SK-N-MC (cell line): ENCODE measurements at places on chromosomes 2 and 18.

DNA sequence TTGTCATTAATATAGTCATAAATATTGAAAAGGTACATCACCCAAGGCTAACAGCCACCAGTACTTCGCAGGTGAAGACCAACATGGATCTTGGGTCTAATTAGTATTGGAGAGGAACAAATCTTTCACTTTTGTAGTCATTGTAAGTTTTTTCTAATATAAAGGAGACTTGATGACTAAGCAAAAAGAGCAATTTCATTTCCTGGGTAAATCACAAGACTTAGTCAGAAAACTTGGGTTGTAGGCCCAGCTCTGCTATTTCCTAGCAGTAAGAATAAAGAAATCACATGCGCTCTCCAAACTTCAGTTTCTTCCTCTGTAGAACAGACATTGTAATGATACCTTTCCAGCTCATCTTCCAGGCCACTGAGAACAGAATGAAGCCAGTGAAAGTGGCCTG lies 40.9 kb downstream of the NRP2 start:
- no peak for DNase-seq

GRCh38 chr18:74256190-74256589 lies 35.6 kb downstream of the CYB5A start:
- DNase-seq: no peak

GRCh38 chr2:120842456-120843439 lies 107.1 kb downstream of the GLI2 start:
- no peak for DNase-seq

- DNase-seq: no peak
Measured at GRCh38 chr2:148501545-148501944, 143.0 kb upstream of the EPC2 start.

DNA sequence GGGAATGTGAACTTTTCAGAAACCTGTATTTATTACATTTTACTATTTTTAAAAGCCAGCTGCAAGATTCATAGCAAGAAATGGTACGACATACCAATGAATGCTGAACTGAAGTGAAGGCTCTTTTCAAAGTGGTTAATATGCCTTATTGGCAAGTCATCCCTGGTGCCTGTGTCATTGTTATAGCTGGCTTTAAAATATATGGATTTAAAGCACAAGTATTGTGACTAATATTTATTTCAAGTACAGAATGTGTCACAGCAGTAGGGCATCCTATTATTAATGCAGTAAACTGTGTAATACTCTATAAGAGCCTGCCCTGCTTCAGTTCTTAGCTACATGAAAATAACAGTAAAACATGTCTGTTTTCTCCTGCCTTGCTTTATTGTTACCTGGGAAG lies 10.8 kb downstream of the TSHZ1 start:
- DNase-seq: no peak

DNA sequence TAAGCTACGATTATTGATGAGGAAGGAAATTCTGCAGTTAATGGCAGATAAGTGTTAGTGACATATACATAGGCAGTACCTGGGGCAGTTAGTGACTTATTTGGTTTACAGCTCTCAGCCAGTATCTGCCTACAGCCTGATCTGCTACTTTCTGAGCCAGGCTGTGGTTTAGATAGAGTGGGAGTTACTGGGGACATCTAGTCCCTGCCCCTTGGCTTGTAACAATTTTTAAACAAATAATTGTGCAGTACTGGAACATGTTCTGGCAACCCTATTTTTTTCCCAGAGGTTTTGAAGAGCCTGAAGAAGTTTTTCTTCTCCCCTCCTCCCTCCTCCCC lies 2.3 kb downstream of the KIF5C start:
- no peak for DNase-seq

GRCh38 chr18:12637393-12637792 lies 20.5 kb downstream of the SPIRE1 start:
- DNase-seq: no peak

DNA sequence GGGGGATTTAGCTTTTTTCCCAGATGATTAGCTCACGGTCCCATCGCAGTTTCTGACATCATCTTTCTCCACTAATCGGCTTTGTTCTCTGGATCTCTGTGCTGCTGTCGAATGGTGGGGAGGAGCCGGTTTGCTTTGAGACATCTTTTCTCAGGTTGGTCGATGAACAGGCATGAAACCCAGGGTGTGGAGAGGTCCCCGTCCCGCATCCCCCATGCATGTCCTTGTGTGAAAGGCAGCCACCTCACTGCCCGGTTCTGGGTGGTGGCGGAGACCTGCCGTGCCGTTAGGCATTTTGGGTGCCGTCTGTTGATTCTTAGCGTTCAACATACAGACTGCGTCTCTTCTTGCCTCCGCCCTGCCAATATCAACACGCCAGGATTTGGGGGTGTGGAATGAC lies 57.8 kb downstream of the CTDP1 start:
- DNase-seq: no peak

- DNase-seq: no peak
Measured at GRCh38 chr18:31454066-31454708, 6.6 kb downstream of the DSG3 start.

DNA sequence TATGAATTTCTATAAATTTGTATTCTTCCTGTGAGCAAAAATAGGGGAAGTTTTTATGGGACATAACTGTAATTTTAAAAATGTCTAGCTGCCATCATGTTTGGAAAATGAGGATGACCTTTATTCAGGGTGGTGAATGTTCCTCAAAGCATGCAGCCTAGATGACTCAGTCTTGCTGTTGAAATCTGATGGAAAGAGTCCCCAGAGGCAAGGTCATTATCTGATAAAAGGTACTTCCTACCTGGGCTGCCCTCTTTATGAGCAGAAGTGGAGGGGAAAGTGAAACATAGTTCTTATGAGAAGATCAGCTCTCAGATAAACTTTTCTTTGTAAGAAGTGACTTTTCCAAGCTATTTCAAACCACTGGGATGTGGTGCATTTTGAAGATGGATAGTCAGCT lies 1144.7 kb upstream of the PIK3C3 start:
- no peak for DNase-seq

DNA sequence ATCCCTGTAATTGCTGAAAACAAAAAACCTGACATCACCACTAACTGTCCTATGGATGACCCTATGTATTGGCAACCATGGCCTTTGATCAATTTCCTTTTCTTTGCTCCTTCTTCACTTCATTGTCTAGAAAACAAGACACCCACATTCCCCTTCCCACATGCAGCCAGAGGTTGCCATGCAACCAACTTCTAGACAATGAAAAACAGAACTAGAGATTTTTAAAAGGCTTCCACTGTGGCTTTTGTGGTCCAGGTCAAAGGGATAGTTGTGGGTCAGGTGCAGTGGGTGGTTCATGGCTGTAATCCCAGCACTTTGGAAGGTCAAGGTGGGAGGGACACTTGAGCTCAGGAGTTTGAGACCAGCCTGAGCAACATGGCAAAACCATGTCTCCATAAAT lies 139.3 kb upstream of the DOK6 start:
- no peak for DNase-seq

DNA sequence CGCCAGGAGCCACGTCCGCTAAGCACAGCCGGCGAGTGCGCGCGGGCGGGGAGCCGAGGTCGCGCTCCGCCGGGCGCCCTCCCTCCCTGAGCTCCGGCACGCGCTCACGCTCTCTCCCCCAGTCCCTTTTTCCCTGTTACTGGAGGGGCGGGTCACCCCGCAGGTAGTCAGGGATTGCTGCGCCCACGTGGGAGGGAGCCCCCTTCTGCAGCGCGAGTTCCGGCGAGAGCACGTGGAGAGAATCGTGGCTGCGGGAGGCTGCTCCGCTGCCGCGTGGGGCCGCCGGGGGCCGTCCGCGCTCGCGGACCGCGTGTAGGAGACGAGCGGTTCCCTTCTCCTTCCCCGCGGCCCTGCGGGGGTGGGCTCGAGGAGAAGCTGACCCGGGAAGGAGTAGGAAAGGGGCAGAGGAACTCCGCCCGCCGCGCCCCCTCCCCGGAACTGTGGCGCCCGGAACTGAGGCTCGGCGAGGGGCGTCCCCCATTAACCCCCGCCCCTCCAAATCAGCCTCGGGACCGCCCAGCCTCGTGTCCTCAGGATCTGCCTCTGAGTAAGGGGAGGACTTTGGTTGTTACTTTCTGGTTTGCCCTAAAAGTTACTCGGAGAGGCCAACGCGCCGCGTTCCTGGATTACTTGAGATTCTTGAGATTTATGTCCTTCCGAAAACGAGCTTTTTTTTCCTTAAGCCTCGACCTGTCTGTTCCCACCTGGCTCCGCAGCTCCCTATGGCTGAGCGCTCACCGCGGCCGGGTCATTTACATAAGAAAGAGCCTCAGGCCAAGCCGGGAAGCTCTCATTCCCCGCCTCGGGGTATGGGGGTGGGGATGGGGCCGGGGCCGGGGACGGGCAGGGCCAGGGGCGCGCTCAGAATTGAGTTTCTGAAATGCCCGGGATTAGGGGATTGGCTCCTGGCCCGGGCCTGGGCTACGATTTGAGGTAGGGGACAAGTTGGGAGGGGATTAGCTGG lies 1.1 kb downstream of the HK2 start:
- DNase-seq: no peak

GRCh38 chr18:21762181-21762772 lies 21.7 kb downstream of the MIB1 start:
- DNase-seq: no peak

- DNase-seq: no peak
Measured at GRCh38 chr2:55595536-55595935, 21.9 kb downstream of the PPP4R3B start.

GRCh38 chr2:120446236-120447126 lies 100.5 kb downstream of the INHBB start:
- DNase-seq: no peak

DNA sequence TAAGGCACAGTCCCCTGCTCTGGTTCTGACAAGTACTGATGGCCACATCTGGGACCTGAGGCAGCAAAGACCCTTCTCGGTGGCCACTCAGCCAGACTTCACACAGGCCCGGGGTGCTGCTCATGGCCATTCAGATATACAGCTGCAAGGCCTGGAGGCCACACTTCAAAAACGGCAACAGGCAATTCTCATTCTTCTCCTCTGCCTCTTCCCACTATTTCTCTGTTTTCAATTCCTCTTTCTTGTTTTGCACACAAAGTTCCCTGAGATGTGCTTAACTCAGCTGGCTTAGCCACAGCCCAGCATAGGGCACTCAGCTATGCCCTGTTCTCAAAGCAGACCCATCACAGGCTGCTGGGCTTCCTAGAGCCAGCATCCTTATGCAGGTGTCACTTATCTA lies 29.9 kb downstream of the PTPN18 start:
- no peak for DNase-seq

- no peak for DNase-seq
Measured at GRCh38 chr2:219058541-219059374, 2.0 kb downstream of the IHH start.

- no peak for DNase-seq
Measured at GRCh38 chr2:126771094-126771493, 115.1 kb downstream of the GYPC start.

GRCh38 chr2:126905991-126906390 lies 7.3 kb downstream of the TEX51 start:
- no peak for DNase-seq

DNA sequence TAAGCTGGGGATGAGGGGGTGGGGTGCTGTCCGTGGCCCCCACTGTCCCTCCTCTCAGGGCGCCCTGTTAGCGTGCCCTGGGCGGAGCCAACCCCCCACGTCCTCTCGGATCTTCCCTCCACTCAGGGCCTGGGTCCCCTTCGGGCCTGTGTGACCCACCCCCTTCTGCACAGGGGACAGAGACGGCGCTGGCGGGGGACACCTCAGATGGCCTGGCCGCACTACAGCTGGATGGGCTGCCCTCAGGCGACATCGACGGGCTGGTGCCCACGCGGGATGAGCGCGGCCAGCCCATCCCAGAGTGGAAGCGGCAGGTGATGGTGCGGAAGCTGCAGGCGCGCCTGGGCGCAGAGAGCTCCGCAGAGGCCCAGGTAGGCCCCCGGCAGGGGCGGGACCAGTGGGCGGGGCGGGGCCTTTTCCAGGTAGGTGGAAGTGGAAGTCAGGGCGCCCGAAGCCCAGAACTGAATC lies 9.9 kb upstream of the KLHL30 start:
- no peak for DNase-seq

DNA sequence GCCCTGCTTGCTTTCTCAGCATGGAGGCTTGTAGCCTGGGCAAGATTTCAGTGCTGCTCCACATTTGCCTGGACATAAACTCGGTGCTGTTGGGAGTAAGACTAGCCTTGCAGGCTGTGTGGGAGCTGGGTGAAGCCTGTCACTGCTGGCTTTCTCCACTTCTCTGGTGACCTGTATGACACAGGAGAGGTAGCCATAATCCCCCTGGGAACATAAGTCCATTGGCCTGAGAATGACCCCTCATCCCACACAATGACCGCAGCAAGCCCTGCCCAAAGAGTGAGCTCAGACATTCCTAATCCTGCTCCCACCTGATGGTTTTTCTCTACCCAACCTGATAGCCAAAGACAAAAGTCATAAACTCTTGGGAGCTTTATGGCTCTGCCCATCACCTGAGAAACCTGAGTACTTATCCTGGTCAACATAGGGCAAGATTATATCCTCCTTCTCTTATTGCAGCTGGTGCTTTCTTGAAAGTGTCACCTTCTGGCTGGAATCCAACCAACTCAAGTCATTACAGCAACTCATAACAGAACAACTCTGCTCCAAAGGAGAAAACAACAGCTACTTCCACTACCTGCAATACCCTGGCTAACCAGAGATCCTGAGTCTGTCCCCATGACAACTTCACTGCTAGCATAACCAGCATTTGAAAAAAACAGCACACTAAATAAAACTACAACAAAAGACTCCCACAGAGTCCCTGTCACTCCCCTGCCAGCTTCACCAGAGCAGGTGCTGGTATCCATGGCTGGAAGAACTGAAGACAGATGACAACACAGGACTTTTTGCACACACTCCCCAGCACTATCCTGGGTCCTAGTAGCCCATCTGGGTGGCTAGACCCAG lies 834.4 kb upstream of the DDX18 start:
- no peak for DNase-seq

DNA sequence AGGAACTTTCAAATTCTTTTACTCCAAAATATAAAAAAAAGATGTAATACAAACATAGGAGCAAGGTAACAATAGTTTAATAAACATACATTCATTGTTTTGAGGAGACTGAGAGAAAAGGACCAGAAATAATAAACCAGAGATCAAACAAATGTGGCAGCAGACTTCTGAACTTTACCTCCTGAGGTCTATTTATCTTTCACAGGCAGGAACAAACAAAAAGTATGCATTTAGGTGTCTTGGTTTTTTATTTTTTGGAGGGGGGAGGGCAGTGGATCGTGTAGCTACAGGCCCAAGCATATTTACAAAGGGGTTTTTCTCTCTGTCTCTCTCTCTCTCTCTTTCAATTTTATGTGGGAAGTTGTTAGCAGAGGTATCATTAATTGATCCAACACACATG lies 5.6 kb downstream of the PPP4R1 start:
- DNase-seq: no peak
